H9 (cell line): ENCODE measurements at places on chromosomes 6 and 20. TPM values are rescaled to one million over a fixed set of nuclear protein-coding genes. Genes with fewer than 3 reads are reported as not detected.

GRCh38 chr20:56483970-56484369, 15.5 kb downstream of the RTF2 start:
- DNase-seq = no peak

- no peak for DNase-seq
Observed at GRCh38 chr6:105097288-105097687, 82.5 kb downstream of the POPDC3 start.

The ZBTB24 gene
- total RNA-seq = 25.6 and 27.3 TPM in 2 replicates

The ZC2HC1B gene
- not detected in 2 replicates for total RNA-seq

The TRIM10 gene
- total RNA-seq = 0.07 and 0.09 TPM in 2 replicates

- peak; percentile 80 for DNase-seq
Observed at GRCh38 chr6:36196113-36196879, at the start of gene BRPF3. Gene BRPF3 (plus strand): TSS chr6:36196744. CDS start chr6:36200323, 3,579 bp downstream.
